ENCODE measurements at places on chromosomes 11 and 22.
A peak's percentile ranks its signal among the peaks of the same experiment; 100 is the strongest.

GRCh38 chr11:77287615-77288273, 13.7 kb downstream of the GDPD4 start:
- no peak for DNase-seq

DNA sequence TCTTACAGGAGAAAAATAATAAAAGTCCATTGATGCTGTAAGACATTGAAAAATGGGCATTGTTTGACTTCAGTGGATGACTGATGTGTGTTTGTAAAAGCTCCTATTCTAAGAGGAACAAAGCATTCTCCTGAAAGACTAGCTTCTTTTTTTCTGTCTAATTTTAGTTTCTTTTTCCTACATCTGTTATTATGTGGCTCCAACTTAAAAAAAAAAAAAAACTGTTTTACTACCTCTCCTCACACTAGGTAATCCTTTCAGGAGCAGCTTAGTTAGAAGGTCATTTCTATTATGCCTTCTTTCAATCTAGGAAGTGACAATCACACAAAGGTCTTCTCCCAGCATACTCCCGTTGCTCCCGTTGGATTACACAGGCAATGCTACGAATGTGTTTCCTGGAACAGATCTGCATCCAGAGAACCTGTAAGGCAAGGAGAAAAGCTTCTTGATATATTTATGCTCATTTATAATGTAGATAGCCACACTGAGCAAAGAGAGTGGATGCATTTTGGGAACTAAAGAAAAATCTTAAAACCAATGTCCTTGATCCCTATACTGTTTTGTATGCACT, 595.1 kb upstream of the CCDC179 start:
- DNase-seq = no peak

DNA sequence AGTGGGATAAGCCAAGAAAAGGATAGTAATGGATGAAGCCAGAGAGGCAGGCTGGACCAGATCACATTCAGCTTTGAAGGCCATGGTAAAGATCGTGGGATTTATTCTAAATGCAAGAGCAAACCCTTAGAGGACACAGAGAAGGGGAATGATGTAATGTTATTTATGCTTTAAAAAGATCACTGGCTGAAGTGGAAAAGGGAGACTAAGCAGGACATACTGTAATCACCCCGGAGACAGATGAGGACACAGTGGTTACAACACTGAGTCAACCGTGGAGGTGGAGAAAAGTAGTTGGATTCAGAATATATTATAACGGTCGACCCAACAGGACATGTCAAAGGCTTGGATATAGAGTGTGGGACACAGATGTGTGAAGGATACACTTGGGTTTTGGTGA, 38.5 kb downstream of the CDON start:
- DNase-seq = no peak

GRCh38 chr22:19767427-19768341, 7.1 kb downstream of the TBX1 start:
- no peak for DNase-seq

GRCh38 chr22:46656856-46657654, 36.9 kb downstream of the GRAMD4 start:
- DNase-seq = no peak

DNA sequence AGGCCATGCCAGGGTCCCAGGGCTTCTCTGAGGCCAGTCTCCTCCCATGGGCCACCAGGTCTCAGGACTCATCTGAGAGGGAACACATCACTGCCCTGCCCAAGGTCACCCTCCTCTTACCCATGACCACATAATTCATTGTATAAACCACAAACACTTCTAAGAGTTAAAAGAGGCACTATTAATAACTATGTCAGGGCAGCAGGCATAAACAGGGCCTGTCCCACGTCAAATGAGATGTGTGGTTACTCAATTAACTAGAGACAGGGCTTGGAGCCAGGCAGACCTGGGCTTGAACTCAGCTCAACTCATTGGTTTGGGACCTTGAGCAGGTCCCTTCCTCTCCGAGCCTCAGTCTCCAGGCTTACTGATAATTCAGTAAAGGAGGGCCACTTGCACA, 33.1 kb downstream of the ARAP1 start:
- peak; percentile 64 for DNase-seq

DNA sequence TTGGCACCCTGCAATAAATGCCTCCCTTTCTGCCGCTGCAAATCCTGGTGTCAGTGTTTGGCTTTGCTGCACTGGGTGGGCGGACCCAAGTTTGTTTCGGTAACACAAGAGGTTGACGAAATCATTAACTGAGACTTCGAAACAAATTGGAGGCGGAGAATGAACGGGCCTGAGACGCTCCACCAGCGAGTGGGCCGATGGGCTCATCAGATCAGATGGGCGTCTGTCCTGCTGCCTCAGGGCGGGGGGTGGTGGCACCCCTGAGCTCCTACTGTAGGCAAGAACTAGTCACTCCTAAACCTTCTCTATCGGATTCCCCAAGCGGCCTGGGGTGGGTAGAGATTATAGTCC, 918 bp upstream of the CAPN5 start:
- DNase-seq = peak; percentile 92

- DNase-seq = no peak
Observed at GRCh38 chr22:44576311-44577260, 78.6 kb upstream of the RTL6 start.

- DNase-seq = peak; percentile 80
Observed at GRCh38 chr22:44182588-44183286, 2.0 kb downstream of the PARVG start.

DNA sequence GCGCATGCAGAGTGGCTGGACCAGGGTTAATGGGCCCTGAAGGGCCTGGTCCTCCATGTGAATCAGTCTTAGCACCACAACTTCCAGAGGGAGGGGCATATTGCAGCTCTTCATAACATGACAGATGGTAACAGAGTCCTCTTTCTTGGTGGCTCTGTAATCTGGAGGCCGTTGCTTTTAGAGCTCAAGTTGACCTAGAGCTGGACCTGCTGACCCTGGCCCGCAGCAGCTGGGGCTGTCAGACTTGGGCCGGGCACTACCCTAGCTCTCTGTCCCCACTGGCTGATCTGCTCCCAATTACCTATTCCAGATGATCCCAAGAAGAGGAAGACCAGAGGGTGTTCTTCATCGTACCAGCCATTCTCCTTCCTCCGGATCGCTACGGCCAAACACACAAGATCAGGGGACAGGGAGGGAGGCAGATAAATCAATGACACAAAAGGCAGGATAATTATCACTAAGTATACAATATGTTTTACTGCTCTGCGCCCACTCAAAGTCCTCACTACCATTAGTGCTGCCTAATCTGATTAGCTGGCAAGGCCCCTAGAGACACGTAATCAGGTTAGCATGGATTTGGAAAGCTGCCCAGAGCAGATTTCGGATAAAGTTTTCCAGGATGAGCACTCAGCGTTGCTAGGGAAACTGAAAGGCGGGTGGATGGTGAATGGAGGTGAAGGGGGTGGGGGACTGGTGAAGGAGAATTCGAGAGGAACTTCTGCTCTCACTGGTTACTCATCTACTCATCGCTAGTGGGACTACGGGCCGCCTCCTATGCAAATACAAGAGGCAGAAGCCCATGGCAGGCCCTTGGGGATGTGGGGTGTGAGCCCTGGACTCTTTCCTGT, 64.5 kb upstream of the PHOX2A start:
- no peak for DNase-seq

DNA sequence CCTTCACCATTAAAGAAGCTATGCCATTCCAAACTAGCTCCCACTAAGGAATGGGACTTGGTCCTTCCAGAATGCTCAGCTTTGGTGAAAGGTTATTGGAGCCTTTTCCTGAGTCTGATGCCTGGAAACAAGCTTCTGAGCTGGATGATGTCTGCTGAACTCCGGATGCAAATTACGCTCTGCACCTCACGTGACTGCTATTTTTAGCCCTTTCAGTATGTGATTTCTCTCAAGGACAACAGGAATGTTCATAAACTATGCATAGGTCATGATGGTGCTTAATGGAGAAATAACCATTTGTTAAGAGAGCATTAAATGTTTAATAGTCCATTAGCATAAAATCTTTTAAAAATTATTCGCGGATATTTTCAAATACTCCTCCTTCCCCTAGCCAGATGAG, 631.4 kb upstream of the KIRREL3 start:
- no peak for DNase-seq

GRCh38 chr11:63020671-63021291, 5.1 kb upstream of the SLC22A8 start:
- peak; percentile 28 for DNase-seq

DNA sequence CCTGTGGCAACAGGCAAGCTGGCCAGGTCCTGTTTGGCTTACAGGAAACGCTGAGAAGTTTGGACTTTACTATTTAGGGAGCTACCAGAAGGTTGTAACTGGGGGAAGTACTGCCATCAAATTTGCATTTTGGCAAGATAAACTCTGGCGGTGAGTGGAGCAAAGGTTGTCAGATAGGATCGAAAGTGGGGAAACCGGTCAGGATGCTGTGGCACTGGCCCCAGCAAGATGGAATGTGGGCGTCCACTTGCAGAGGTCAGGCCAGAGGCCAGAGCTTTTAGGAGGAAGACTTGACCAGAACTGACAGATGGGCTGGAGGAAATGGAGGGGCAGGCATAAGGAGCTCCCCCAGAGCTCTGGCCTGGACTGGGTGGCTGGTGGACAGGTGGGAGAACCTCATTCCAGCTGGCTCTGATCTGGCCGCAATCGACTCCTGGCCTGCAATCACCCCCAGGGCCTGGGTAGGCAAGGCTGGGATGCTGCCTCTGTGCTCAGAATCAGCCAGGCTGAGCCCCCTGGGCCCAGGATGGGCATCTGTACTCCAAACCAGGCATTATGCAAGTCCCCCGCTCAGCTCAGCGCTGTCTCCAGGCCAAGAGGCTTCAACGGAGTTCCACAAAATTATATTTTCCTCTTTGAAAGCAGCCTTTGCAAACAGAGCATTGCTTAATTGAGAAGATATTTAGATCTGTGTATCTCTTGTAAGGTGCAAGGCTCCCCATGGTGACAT, 178.3 kb upstream of the NECTIN1 start:
- no peak for DNase-seq

- no peak for DNase-seq
Observed at GRCh38 chr11:119912229-119912628, 183.2 kb upstream of the NECTIN1 start.

GRCh38 chr11:9567401-9567800, 6.1 kb upstream of the WEE1 start:
- no peak for DNase-seq

DNA sequence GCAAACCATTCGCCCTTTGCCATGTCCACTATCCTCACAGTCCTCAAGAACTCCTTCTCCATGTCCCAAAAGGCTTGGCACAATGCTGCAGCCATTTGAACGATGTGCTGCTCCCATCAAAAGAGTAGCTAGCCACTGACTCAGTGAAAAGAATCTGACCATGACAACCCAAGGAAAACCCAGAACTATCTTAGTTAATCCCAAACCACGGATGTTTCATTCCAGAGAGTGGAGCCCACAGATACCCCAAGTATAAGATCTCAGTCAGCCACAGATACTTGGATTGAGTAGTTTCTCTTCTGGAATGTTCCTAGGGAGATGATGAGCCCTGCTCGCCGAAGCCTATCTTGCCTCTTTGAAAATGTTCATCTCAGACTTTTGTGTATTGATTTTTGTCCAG, 176.9 kb downstream of the NAV2 start:
- no peak for DNase-seq

- DNase-seq = peak; percentile 83
Observed at GRCh38 chr11:115707180-115707905, 203.1 kb upstream of the CADM1 start.

GRCh38 chr22:43854121-43854785, 8.1 kb downstream of the SULT4A1 start:
- DNase-seq = no peak

DNA sequence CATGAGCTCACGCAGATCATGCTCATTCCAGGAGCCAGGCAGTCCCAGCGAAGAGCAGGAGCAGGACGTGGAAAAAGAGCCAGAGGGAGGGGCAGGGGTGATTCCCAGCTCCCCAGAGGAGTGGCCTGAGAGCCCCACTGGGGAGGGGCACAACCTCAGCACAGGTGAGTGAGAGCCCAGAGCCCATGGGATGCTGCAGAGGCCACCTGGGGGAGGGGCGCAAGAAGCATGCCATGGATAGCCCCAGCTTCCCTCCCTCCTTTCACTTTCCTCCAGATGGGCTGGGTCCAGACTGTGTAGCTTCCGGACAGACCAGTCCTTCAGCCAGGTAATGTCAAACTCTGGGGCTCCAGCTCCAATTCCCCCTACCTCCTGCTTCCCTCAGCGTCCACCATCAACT, 6.2 kb downstream of the SMTNL1 start:
- no peak for DNase-seq

DNA sequence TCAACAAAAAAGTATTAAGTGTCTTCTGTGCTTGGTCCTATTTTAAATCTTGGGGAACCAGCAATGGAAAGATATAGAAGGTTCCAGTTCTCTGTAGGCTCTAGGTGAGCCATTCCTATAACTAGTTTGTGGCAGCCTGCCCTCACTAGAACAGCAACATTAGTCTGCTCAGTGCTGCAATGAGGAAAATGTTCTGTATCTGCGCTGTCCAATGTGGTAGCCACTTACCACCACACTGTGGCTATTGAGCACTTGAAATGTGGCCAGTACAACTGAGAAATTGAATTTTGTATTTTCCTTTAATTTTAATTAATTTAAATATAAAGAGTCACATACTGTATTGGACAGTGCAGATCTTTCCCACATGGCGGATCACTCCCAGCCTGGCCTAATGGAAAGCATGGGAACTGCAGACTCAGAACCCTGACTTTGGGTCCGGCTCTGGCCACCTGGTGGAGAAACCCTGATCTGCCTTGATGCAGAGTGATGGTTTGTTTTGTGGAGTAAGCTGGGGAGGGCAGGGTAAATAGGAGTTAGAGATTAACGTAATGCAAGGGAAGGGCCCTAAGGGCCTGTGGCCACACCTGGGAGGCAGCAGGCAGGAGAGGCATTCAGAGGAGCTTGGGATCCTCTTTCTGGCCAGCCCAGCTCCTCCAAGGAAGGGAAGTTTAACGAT, 101.0 kb downstream of the ME3 start:
- DNase-seq = no peak

DNA sequence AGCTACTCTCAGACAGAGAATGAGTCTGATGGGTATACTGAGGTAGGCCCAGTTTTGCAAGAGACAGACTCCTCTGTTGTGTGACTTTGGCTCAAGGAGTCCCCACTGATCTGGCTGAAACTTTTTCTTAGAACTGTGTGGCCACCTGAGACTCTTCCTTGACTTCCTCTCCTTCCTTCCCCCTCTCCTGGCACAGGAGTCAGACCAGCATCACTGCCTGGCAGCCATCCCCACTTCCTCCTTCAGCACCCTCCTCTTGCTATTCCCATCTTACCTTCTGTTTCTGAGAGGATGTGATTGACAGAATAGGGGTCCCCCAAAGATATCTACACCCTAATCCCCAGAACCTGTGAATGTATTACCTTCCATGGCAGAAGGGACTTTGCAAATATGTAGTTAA, 351.1 kb downstream of the MN1 start:
- DNase-seq = no peak

- DNase-seq = no peak
Observed at GRCh38 chr11:8597182-8597581, 3.2 kb upstream of the STK33 start.

Measured in inflammatory macrophage treated with lipopolysaccharide for 1 hour (primary cell).